Pulmonary artery endothelial cell (primary cell): ENCODE measurements at places on chromosomes 3 and 15.

DNA sequence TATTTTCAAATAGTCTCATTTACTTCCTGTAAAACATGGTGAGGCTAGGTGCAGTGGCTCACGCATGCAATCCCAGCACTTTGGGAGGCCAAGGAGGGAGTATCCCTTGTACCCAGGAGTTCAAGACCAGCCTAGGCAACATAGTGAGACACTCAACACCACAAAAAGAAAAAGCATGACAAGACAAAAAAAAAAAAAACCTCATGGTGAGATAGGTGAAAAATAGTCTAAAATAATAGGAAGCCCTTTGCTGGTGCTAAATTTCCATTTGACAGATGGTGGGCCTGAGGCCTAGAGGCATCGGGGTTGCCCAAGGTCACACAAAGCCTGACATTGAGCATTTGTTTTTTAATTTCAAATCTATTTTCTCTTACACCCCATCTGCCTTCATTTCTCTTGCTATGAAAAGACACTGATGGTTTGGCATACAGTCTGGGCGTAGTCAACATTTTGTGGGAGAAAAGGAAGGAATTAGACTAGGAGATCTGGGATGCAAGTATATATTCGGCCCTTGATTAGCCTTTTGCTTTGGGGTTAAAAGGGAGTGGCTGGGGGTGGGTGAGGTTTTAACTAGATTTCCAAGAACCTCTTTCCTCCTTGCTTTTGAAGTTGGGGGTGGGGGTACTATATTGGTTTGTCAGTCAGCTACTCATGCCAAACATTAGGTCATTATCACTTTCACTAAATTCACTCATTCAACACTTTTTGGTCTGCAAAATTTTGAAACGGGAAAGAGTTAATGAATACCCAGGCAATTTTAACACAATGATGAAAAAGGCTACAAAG, 11.3 kb downstream of the RAB8B start:
- no peak for DNase-seq

DNA sequence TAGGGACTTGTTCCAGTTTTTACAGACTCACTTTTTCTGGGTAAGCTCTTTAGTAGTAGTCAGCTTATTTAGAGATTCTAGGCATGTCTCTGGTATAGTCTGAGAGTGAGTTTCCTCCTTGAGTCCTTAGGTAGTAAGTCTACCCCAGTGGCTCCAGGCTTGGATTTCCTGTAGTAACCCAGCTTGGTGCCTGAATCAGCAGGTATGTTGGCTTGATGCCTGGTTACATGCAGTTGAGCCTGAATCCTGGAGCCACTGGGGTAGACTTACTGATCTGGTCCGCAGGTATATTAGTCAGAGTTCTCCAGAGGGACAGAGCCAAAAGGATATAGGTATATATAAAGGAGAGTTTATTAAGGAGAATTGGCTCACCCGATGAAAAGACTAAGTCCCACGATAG, 85.8 kb upstream of the RBMS3 start:
- DNase-seq: no peak

DNA sequence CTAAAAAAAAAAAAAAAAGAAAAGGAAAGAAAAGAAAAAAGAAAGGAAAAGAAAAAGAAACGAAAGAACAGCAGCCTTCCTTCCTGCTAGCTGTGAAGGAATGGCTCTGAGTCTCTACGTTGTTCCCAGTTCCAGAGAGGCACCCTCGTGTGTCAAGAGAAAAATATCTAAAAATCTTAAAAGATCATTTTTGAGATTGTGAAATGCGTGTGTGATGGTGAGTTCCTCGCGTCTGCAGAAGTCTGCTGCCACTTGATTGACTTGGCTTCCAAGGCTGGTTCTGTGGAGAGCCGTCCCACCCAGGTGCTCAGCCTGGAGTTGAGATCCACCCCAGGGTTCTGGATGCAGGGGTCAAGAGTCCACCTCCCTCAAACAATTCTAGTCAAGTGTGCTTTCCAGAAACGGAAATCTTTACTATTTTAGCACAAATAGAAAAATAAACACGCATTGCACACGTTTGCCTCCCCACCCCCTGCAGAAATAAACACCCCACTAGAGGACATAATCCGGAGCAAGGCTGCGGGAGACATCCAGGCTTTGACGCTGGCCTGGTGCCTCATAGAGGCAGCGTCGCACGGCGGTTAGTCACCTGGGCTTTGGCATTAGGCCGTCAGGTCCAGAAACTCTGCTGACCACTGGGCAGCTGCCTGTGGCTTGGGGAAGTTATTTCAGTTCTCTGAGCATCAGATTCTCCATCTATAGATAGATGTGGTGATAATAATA, 265.4 kb downstream of the FAM43A start:
- DNase-seq: no peak

GRCh38 chr15:69026355-69026754, 11.9 kb downstream of the NOX5 start:
- no peak for DNase-seq

DNA sequence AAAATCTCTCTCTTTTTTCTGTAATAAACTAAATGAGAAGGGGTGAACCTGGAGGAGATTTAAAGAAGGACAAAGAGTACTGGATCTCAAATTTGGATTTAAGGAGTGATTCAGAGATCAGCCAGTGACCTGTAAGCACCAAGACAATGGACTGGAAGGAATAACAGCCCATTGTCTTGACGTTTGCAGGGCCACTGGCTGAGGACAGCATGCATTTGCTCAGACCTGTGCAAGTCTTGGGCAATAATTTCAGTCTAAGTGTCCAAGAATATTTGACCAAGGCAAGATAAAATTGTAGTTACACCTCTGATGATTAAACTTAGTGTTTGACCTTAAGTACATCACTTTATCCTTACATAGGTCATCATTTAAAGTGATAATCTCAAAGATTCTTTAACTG, 55.8 kb upstream of the OSTN start:
- DNase-seq: peak; percentile 13
